ENCODE measurements at places on chromosomes 6 and 20. TPM values are rescaled to one million over a fixed set of nuclear protein-coding genes. Genes with fewer than 3 reads are reported as not detected.

DNA sequence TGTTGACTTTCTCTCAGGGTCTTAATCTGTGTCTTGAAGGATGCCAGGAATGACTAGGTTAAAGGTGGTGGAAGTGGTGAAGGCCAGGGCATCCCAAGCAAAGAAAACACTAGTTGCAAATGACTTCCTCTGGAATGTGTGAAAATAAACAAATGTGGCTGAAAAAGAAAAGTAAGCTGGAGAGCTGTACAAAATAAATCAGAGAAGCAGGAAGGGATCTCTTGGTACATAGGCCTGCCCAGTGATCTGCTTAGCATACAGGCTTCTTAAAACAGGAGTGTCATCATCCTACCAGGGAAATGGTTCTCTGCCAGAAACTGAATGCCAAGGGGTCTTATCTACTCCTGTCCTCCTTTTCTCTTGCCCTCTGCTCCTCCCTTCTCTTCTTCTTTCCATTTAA lies 1616.0 kb downstream of the KHDRBS2 start:
- H3K4me3 ChIP-seq: no peak overlapping the region
- no peak overlapping the region for H3K27ac ChIP-seq
- H3K36me3 ChIP-seq: no peaks in the 10 kb centered on the region
- DNase-seq: no peak
- no peaks in the 10 kb centered on the region for H3K4me1 ChIP-seq
- H3K27me3 ChIP-seq: no peaks in the 10 kb centered on the region

- H3K36me3 ChIP-seq: no peaks in the 10 kb centered on the region
- no peak overlapping the region for H3K4me3 ChIP-seq
- no peaks in the 10 kb centered on the region for H3K4me1 ChIP-seq
- no peak for DNase-seq
- no peak overlapping the region for H3K27ac ChIP-seq
- H3K27me3 ChIP-seq: no peaks in the 10 kb centered on the region
Measured at GRCh38 chr20:52622081-52622480, 350.1 kb upstream of the TSHZ2 start.

DNA sequence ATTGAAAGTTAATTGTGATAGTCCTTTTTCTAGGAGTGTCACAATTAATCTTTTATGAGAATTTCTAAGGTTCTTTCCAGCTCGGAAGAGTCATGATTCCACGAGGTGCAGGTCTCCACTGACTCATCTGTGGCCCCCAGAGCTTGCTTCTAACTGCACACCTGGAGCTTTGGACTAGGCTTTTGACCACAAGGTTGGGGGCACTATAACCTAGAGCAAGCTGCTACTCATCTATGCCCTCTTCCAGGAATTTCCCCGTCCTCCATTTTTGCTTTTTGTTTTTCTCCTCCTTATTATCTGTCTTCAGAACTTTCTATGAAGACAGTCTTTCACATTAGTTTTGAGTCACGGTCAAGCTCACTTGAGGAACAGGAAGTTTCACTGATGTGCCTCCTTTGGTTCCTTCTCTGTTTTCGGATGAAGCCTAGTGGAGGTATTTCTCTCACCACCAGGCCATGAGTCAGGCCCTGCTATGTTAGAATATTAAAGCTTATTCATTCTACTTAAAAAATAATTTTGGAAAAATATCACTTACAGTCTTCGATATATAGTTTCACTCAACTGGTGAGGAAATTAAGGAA lies 119.2 kb upstream of the INSM1 start:
- no peaks in the 10 kb centered on the region for H3K36me3 ChIP-seq
- no peaks in the 10 kb centered on the region for H3K27me3 ChIP-seq
- no peak overlapping the region for H3K27ac ChIP-seq
- DNase-seq: no peak
- H3K4me1 ChIP-seq: no peaks in the 10 kb centered on the region

GRCh38 chr20:5195655-5196054 lies 68.8 kb downstream of the CDS2 start:
- H3K36me3 ChIP-seq: peaks cover 5% of the 10 kb centered on the region
- DNase-seq: peak; percentile 3

DNA sequence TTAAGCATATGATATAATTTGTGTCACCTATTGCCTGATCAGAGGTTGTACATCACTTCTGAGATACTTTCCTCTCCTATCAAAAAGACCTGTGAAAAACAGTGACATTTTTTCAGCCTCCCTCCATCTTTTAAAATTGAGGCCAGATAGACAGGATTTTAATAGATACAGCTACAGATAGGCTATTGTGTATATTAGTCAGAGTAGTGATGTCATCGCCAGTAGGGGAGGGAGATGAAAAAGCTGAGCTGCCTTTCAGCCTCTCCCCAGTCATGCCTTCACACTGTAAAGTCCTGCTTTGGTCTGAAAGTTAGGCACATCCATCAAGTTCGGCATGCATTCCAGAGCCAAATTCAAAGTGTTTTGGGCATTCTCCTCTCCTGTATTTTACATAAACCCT lies 7.9 kb upstream of the PABPC1L start:
- H3K4me1 ChIP-seq: peaks cover 22% of the 10 kb centered on the region
- H3K4me3 ChIP-seq: no peak overlapping the region
- peaks cover 71% of the 10 kb centered on the region for H3K36me3 ChIP-seq
- H3K27me3 ChIP-seq: no peaks in the 10 kb centered on the region

GRCh38 chr6:65461121-65461520 lies 245.9 kb downstream of the EYS start:
- no peaks in the 10 kb centered on the region for H3K4me1 ChIP-seq
- no peaks in the 10 kb centered on the region for H3K27me3 ChIP-seq
- H3K4me3 ChIP-seq: no peak overlapping the region
- no peak overlapping the region for H3K27ac ChIP-seq
- no peak for DNase-seq

DNA sequence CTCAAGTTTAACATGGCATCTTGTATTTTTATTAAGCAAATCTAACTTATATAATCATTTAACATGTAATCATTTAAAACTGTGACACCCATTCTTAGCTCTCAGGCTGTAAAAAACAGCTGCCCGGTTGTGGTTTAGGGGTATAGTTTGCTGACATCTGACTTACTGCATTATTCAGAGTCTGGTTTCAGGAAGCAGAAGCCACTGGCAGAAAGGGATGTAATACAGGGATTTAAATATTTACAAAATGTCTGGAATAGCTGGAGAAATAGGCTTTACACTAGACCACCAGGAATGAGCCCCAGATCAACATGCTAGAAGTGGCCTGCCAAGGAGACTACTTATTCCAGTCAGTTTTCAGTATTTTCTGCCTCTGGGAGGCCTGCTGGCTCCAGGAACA lies 421.1 kb downstream of the CD109 start:
- H3K4me3 ChIP-seq: no peak overlapping the region
- no peak overlapping the region for H3K27ac ChIP-seq
- no peaks in the 10 kb centered on the region for H3K27me3 ChIP-seq
- H3K4me1 ChIP-seq: peaks cover 19% of the 10 kb centered on the region
- no peaks in the 10 kb centered on the region for H3K36me3 ChIP-seq
- no peak for DNase-seq

- no peak overlapping the region for H3K4me3 ChIP-seq
- no peak overlapping the region for H3K27ac ChIP-seq
- H3K4me1 ChIP-seq: peaks cover 27% of the 10 kb centered on the region
Measured at GRCh38 chr6:92122746-92123145, 1296.6 kb downstream of the EPHA7 start.

DNA sequence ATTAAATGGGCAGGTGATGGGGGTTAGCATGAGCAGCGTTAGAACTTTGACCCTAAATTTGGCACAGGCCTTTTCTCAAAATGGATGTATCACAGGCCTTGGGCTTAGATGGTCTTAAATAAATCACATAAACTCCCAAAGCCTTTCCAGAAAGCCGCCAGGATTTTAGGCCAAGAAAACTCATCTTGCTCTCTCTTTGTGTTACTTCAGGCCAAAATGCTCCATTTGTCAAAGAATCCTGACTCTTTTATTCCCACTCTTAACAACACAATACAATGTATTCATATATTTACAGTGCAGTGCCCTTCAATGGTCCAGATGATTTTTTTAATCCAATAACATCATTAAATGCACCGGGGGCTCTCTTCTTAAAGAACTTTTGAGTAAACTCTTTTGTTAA lies 5.9 kb upstream of the TCP11 start:
- peaks cover 17% of the 10 kb centered on the region for H3K4me1 ChIP-seq
- H3K4me3 ChIP-seq: no peak overlapping the region
- DNase-seq: no peak
- H3K36me3 ChIP-seq: no peaks in the 10 kb centered on the region
- H3K27ac ChIP-seq: no peak overlapping the region
- H3K27me3 ChIP-seq: no peaks in the 10 kb centered on the region

- H3K36me3 ChIP-seq: no peaks in the 10 kb centered on the region
- H3K4me3 ChIP-seq: no peak overlapping the region
- DNase-seq: no peak
- H3K27ac ChIP-seq: no peak overlapping the region
Measured at GRCh38 chr6:153214436-153214835, 83.4 kb upstream of the RGS17 start.

DNA sequence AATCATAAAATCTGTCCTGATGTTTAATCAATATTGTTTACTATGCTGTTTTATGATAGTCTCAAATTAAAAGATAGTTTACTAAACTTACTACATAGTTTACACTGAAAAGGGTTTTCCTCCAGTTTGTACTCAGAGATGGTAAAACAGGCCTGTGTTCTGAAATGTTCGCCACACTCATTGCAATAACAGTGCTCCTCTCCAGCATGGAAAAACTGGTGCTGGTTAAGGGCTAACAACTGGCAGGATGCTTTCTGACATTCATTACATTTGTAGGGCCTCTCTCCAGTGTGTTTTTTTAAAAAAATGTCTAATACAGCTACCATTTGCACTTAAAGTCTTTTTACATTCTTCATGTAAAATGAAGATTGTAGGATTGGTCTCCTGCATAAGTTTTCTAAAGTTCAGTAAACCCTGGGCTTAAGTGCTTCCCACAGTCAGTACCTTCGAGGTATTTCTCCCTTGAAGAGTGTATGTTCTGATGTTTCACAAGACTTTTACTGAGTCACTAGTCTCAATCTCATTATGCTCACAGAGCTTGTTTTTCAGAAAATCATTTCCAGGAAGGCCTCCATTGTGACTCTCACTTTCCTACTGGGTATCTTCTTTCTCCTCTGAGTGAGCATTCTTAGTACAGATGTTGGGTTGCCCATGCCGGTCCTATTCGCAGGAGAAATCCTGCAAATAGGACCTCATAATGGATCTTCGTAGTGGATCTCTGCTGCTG lies 8.7 kb upstream of the ZSCAN12 start:
- peak; percentile 5 for DNase-seq
- H3K27me3 ChIP-seq: no peaks in the 10 kb centered on the region
- H3K36me3 ChIP-seq: no peaks in the 10 kb centered on the region
- no peak overlapping the region for H3K27ac ChIP-seq
- H3K4me1 ChIP-seq: no peaks in the 10 kb centered on the region

DNA sequence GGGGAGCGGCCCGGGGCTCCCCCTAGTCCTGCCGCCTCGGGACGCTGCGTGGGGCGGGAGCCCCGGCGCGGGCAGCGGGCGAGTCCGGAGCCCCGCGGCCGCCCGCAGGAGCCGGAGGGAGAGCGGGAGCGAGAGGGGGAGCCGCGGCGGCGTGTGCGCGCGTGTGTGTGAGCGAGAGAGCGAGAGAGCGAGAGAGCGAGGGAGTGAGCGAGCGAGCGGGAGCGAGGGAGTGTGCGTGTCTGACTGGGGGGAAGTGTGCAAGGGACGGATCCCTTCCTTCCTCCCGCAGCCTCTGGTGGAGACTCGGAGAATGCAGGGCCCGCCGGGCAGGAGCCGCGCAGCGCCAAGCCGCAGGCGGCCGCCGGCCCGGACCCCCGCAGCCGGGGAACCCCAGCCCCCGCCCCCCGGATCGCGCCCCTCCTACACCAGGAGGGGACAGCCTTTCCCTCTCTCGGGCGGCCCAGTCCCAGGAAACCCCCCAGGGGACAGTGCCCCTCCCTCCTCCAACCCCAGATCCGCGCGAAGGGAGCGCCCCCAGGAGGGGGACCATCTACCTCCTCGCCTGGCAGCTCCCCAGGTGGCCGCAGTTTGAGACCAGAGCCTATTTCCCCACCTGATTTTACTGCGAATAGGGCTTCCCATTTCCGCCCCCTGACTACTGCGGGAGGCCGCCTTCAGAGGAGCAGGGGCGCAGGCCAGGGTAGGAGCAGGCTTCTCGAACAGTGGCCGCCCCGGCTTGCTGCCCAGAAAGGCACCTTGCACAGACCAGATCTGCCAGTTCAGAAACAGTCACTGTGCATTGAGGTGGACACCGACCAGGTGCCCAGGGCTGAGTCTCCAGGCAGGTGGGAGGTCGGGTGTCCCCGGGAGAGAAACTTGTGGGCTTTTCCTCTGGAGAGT lies at the start of gene CDH22:
TSS of gene CDH22 (minus strand) at position 241 of the 900 bp plus-strand sequence. CDS start 57,204 bp downstream, outside the sequence.
- no peak within 1 kb of the TSS for H3K4me3 ChIP-seq
- no peaks in the 10 kb centered on the region for H3K36me3 ChIP-seq
- no peak within 1 kb of the TSS for H3K27ac ChIP-seq
- peaks cover 72% of the 10 kb centered on the region for H3K27me3 ChIP-seq

DNA sequence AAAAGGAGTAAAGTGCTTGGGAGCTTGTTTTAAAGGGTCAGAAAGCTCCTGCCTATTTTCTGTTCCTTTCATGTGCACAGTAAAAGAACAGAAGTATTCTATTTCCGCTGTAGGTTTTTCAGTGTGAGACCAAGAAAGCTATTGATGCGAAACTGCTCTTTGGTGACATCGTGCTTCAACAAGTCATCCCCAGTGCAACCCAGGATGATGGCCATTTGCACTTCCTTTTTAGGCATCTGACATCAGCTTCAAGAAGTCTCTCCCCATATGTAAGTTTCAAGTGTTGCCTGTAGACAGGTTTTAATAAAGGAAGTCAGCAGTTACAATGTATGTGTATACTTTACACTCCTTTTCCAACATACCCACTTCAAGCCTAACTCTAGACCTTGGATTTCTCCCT lies 131.6 kb downstream of the RFX6 start:
- DNase-seq: no peak
- no peaks in the 10 kb centered on the region for H3K4me1 ChIP-seq
- H3K36me3 ChIP-seq: no peaks in the 10 kb centered on the region
- peaks cover 35% of the 10 kb centered on the region for H3K27me3 ChIP-seq

DNA sequence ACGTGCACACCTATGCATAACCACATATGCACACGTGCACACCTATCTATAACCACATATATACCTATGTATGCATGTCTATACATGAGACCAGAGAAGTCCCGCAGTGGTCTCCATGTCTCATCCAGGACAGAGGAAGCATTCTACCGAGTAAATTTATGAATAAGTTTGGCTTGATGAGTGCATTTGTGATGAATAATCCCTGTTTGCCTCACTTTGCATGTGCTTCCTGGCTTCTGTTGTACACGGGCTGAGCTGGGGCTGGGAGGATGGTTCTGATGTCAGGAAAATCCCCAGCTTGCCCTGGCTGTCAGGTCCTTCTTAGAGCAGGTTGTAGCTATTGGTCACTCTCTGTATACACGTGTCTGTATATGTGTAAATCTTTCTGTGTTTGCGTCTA lies 157.6 kb upstream of the RPS6KA2 start:
- H3K27ac ChIP-seq: no peak overlapping the region
- no peaks in the 10 kb centered on the region for H3K4me1 ChIP-seq
- no peak overlapping the region for H3K4me3 ChIP-seq
- no peak for DNase-seq

The NPEPL1 gene
- 23.4 TPM for total RNA-seq

The HLA-DRA gene
- total RNA-seq: not detected

The ULBP1 gene
- total RNA-seq: not detected

The MRPL18 gene
- total RNA-seq: 108 TPM

The RFX6 gene
- total RNA-seq: not detected

The GJA10 gene
- not detected for total RNA-seq
